ENCODE measurements at places on chromosomes 7 and 10. TPM values are rescaled to one million over a fixed set of nuclear protein-coding genes. Genes with fewer than 3 reads are reported as not detected.

Gene SEMA3D
- 6.1 TPM for total RNA-seq

Gene SFRP4
- total RNA-seq = 42.3 TPM

Gene LIPJ
- 0.20 TPM for total RNA-seq

Gene BAMBI
- total RNA-seq = 28.6 TPM

GRCh38 chr10:128908099-128908498, 558.9 kb upstream of the MGMT start:
- H3K27me3 ChIP-seq = no peaks in the 10 kb centered on the region
- H3K4me1 ChIP-seq = no peaks in the 10 kb centered on the region
- no peak for DNase-seq
- H3K27ac ChIP-seq = no peak overlapping the region
- H3K4me3 ChIP-seq = no peak overlapping the region

Gene SH2D4B
- total RNA-seq = not detected

Gene SPACDR
- 0.61 TPM for total RNA-seq

Gene NEUROG3
- not detected for total RNA-seq

- DNase-seq = no peak
- no peak overlapping the region for H3K4me3 ChIP-seq
- H3K27me3 ChIP-seq = no peaks in the 10 kb centered on the region
- H3K4me1 ChIP-seq = no peaks in the 10 kb centered on the region
- H3K27ac ChIP-seq = no peak overlapping the region
These were observed 40.8 kb upstream of the NKX6-2 start for GRCh38 chr10:132826524-132827422.

- H3K36me3 ChIP-seq = no peaks in the 10 kb centered on the region
- H3K4me1 ChIP-seq = peaks cover 1% of the 10 kb centered on the region
- H3K27me3 ChIP-seq = no peaks in the 10 kb centered on the region
- DNase-seq = peak; percentile 54
- no peak overlapping the region for H3K4me3 ChIP-seq
These were observed 297.3 kb upstream of the COBL start for GRCh38 chr7:51613911-51614357.

- H3K27ac ChIP-seq = peak overlapping the region; percentile 65
- no peaks in the 10 kb centered on the region for H3K4me1 ChIP-seq
- H3K27me3 ChIP-seq = no peaks in the 10 kb centered on the region
- DNase-seq = peak; percentile 58
- no peaks in the 10 kb centered on the region for H3K36me3 ChIP-seq
- peak overlapping the region; percentile 90 for H3K4me3 ChIP-seq
These were observed 498 bp downstream of the NDST2 start for GRCh38 chr10:73810735-73811465.

Gene DNAJC2
- total RNA-seq = 25.4 TPM

DNA sequence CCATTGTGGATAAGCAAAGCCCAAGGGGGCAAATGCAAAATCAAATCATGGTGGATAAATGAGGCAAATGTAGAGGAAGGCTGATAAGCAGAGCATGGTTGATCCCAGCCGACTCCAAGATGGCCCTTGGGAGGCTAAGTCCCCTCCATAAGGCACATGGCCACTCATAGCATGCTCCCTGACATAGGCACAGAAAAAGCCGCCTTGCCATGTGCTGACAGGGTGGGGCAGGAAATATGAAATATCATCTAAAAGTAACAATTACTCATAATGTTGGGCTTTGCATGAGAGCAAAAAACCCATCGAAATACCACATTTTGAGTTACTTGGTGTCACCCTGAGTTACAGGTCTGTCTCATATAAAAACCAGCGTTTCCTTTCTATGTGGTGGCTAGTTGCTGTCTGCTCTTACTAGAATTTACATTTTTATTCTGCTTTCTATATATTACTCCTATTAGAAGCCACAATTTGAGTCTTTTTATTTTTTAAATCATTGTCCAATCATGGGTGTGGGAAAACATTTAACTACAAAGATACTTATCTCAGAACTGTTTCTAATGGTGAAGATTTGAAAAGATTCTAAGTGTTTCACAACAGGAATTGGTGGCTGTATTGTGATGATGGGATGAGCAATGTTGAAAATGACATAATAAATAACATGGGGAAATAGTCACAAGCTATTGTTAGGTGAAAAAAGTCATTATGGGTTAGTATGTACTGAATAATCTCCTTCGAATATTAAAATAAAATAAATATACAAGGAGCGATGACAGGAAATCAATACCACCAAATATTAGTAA, 102.7 kb downstream of the CUBN start:
- peaks cover 13% of the 10 kb centered on the region for H3K4me1 ChIP-seq
- no peaks in the 10 kb centered on the region for H3K36me3 ChIP-seq
- no peak overlapping the region for H3K4me3 ChIP-seq
- no peak overlapping the region for H3K27ac ChIP-seq
- DNase-seq = no peak
- no peaks in the 10 kb centered on the region for H3K27me3 ChIP-seq

GRCh38 chr10:8554574-8554973, 500.1 kb downstream of the GATA3 start:
- no peaks in the 10 kb centered on the region for H3K27me3 ChIP-seq
- no peaks in the 10 kb centered on the region for H3K36me3 ChIP-seq
- DNase-seq = no peak
- H3K4me1 ChIP-seq = no peaks in the 10 kb centered on the region

Gene C10orf67
- total RNA-seq = 0.35 TPM

DNA sequence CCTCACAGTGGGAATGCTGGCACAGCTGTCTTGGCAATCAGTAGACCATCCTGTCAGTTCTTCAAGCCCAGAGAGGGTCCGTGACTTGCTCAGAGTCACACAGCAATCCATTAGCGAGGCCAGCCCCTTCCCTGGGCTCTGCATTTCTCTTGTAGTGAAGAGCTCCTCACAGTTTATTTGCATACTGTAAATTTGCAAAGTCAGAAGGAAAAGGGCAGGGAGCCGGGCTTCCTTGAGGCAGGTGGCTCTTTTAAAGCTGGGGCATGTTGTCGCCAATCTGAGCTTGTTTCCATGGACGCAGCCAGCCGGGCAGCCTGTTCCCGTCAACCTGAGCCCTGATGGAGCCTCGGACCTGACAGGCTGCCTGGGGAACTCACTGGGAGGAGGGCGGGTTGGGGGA, 123.4 kb downstream of the CUX1 start:
- no peak overlapping the region for H3K4me3 ChIP-seq
- peak overlapping the region; percentile 58 for H3K27ac ChIP-seq
- H3K36me3 ChIP-seq = no peaks in the 10 kb centered on the region
- peaks cover 24% of the 10 kb centered on the region for H3K4me1 ChIP-seq
- no peak for DNase-seq
- no peaks in the 10 kb centered on the region for H3K27me3 ChIP-seq

Gene RET
- 0.66 TPM for total RNA-seq

GRCh38 chr10:121983852-121984251, 5.1 kb upstream of the TACC2 start:
- H3K27me3 ChIP-seq = no peaks in the 10 kb centered on the region
- no peaks in the 10 kb centered on the region for H3K36me3 ChIP-seq
- no peak overlapping the region for H3K27ac ChIP-seq
- no peaks in the 10 kb centered on the region for H3K4me1 ChIP-seq
- DNase-seq = no peak
- no peak overlapping the region for H3K4me3 ChIP-seq

All from ovary (tissue), 10 donors.